ENCODE measurements at places on chromosomes 7 and 10. TPM values are rescaled to one million over a fixed set of nuclear protein-coding genes. Genes with fewer than 3 reads are reported as not detected.

Gene OR2A42
- total RNA-seq = not detected

GRCh38 chr7:150322114-150322832 lies 882 bp upstream of the LRRC61 start:
- DNase-seq = no peak

Gene SPACDR
- total RNA-seq = not detected

- DNase-seq = no peak
Measured at GRCh38 chr7:127677433-127678230, 25.6 kb downstream of the SND1 start.

GRCh38 chr10:98659951-98660350 lies 213.2 kb upstream of the HPS1 start:
- DNase-seq = no peak

Gene GATA3
- total RNA-seq = 1.6 TPM

- peak; percentile 24 for DNase-seq
Measured at GRCh38 chr7:27188386-27189294, 3.6 kb upstream of the HOXA11 start.

DNA sequence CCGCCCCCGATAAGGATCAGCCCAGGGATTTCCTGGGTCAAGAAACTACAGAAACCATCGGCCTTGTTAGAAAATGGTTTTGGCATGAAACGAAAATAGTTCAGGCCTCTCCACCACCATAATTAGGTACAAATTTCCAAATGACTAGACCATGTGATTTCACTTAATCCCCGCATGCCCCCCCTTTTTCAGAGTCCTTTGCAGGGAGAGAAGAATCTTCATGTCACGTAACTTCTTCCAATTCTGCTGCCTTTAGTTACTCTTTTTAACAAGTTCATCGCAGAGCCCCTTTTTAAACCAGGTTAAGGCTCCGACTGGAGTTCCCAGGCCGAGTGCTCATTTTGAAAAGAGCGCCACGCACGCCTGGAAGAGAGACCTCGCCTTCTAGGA lies 3.4 kb downstream of the PDGFA start:
- DNase-seq = no peak

- DNase-seq = no peak
Measured at GRCh38 chr10:13971601-13972475, 358.9 kb downstream of the FRMD4A start.

GRCh38 chr7:136049117-136049516 lies 72.0 kb upstream of the MTPN start:
- DNase-seq = no peak

DNA sequence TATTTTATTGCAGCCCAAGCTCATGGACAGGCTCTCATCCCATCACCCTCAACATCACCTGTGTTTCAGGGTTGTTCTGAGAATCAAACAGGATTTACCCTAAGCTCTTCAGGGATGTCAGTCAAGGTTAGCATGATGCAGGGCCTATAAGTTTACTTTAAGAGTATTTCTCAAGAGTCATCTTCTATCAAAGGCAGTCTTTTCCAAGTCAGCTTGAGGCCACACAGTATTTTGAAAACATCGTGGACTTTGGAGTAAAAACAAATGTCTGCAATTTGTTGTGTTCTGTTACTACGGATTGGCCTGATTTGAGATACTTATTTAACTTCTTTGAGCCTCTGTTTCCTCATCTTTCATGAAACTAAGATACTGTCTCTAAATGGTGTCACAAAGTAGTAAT lies 42.0 kb upstream of the NRP1 start:
- no peak for DNase-seq

Gene ADAMTS14
- total RNA-seq = not detected

- DNase-seq = no peak
Measured at GRCh38 chr10:114982989-114983388, 45.0 kb downstream of the TRUB1 start.

DNA sequence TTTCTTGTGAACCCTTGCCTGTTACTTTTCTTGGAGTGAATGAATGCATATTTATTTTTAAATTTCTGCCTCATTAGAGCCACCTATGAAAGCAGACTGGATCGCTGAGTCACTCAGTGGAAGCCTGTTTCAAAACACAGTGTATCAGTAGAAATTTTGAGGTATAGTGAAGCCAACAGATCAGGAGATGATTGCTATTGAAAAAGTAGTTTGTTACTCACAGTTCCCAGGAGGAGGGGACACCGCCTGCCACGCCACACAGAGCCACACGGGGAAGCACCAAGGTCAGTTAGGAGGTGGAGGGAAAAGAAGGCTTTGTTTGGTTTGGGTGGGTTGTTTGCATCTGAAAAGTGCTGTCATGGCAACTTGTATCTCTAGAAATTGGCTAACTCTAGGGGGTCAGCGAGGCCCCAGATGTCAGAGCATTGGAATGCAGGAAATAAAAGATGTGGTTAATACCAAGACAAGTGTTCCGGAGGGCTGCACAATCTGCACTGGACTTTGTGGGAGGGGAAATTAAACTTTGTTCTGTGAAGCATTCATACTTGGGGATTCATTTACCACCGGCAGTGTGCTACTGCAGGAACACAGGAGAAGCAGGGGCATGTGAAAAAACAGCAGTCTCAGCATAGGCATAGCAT lies 106.4 kb upstream of the SDK1 start:
- DNase-seq = no peak

All from omental fat pad (tissue), 4 donors.